ENCODE measurements at places on chromosomes 1 and 21.

GRCh38 chr1:21216835-21217811, 40.4 kb upstream of the EIF4G3 start:
- DNase-seq = no peak

DNA sequence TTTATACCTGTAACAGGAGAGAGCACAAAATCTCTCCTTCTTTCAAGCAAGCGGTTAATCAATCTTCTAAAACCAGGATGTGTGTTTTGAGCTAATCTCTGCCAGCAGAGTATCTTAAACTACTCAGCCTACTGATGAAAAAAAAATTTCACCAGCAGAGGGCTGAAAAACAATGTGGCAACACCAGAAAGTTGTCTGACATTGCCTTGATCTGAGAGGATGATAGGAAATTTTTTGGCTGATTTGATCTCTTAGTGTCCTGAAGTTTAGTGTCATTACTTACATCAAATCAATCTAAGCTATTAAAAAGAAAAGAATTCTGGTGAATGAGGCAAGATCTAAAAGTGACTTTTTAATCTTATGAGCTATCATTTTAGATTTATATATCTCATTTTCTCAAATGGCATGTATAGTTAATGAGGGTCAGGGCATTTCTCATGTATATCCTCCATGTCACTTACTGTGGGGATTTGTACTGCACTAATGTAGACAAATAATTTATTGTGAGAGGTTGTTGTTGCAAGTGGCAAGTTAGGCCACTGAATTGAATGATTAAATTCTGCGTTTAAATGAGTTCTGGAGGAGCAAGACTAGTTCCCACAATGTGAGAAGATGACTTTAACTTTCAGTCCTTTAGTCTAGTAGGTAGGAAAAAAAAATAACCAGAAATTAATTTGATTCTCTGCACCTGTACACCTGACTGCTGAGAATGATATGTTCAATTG, 10.9 kb downstream of the ADAMTS1 start:
- no peak for DNase-seq

GRCh38 chr1:183569801-183570200, 20.5 kb downstream of the NCF2 start:
- no peak for DNase-seq

- DNase-seq = peak; percentile 37
These were observed 6.4 kb upstream of the GSTM4 start for GRCh38 chr1:109649491-109649914.

DNA sequence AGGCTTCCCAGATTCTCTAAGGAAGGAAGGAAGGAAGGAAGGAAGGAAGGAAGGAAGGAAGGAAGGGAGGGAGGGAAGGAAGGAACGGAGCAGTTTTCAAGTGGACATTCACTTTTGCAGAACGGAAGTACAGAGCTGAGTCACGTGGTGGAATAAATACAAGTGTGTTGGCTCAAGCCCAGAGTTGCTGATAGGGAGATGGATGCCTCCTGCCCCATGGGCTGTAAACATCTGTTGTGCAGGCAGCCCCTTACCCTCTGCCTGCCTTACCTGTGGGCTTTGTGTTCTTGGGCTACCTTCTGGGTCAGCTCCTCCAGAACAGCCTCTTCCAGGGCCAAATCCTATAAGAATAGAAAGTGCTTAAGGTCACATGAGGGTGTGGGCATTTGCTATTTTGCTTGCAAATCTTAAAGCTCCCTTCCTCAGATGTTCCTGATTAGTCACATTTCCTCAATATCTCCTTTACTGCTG, 121.7 kb downstream of the SMYD2 start:
- DNase-seq = no peak

- DNase-seq = no peak
These were observed 1.7 kb downstream of the PDXK start for GRCh38 chr21:43720539-43721166.

- DNase-seq = no peak
These were observed 79.7 kb upstream of the MARK1 start for GRCh38 chr1:220448217-220448616.

DNA sequence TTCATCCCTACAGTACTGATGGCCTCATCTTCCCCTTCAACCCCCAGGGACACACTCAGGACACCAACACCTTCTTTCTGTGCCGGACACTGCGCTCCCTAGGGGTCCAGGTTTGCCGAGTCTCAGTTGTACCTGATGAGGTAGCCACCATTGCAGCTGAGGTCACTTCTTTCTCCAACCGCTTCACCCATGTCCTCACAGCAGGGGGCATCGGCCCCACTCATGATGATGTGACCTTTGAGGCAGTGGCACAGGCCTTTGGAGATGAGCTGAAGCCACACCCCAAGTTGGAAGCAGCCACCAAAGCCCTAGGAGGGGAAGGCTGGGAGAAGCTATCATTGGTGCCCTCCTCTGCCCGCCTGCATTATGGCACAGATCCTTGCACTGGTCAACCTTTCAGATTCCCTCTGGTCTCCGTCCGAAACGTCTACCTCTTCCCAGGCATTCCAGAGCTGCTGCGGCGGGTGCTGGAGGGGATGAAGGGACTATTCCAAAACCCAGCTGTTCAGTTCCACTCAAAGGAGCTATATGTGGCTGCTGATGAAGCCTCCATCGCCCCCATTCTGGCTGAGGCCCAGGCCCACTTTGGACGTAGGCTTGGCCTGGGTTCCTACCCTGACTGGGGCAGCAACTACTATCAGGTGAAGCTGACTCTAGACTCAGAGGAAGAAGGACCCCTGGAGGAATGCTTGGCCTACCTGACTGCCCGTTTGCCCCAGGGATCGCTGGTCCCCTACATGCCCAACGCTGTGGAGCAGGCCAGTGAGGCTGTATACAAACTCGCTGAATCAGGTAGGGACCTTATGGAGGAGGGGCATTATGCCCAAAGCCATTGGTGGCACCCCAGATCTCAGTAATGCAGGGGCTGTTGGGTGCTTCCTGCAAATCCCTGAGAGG, 5.1 kb upstream of the LENEP start:
- DNase-seq = no peak

DNA sequence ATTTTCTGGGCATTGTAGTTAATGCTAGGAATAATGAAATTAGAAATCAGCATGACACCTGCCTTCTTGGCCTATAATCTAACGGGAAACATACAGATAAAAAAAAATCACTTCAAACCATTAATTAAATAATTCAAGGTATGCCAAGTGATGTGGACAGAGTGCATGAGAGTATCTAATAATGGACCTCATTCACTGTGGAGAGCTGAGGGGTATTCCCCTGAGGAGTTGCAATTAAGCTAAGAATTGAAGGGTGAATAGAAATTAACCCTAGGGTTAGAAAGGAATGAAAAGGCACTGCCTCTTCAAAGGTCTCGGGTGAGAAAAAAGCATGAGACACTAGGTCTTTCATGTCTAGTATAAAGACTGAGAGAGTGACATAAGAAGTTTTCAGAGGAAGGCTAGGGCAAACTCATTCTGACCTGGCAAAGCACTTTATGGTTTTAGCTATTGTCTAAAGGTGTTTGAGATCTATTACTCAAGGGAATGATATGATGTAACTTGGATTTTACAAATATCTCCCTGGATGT, 466.1 kb downstream of the KCNT2 start:
- no peak for DNase-seq

DNA sequence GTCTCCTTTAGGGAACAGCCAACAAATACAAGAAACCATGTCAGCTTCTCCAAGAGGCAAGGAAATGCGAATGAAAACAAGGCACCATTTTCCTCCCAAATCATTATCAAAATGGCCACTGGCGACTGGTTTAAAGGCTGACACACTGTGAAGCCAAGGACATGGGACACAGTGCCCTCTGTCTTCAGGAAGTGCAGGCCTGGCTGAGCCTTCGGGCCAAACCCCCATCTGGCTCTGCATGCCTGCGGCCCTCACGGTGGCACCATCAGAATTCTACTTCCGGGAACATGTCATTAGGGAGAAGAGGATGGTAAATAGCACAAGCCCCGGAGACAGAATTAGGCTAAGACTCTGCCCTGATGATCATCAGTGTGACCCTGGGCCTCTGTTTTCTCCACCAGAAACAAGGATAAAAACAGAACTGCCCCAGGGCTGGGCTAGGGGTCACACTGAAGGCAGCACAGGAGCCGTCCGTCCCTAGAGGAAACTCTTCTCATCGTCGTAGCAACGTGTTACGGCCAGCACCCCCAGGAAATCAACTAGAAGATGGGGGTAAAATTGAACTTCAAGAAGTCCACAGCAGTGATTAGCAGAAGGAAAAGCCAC, 103.5 kb downstream of the NPHP4 start:
- DNase-seq = no peak

- DNase-seq = no peak
These were observed 54.3 kb upstream of the RAB3GAP2 start for GRCh38 chr1:220326578-220326977.

- peak; percentile 76 for DNase-seq
These were observed 10.4 kb downstream of the CAMTA1 start for GRCh38 chr1:6795661-6796060.

GRCh38 chr1:103344930-103345329, 180.6 kb upstream of the RNPC3 start:
- DNase-seq = no peak

- no peak for DNase-seq
These were observed 19.6 kb downstream of the TMCC2 start for GRCh38 chr1:205247130-205247921.

GRCh38 chr1:41239988-41240610, 2.0 kb downstream of the SCMH1 start:
- DNase-seq = peak; percentile 57

DNA sequence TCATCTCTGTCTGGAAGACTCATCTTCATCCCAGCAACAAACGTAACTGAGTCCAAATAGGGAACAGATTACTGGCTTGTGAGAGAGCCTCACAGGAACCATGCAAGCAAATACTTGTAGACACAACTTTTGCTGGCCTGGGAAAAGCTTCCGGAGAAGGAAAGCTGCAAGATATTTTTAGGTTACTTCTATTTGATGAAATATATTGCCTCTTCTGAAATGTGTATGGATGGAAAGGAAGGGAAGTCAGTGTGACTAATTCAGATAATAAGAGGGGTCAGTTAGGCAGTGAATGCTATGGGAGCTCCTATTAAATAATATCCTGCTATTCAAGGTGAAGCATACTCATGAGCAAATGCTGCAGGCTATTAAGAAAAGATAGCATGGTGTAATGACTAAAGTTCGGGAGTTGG, 20.4 kb upstream of the FGGY start:
- no peak for DNase-seq

GRCh38 chr1:71861022-71861421, 421.3 kb downstream of the NEGR1 start:
- DNase-seq = peak; percentile 50

DNA sequence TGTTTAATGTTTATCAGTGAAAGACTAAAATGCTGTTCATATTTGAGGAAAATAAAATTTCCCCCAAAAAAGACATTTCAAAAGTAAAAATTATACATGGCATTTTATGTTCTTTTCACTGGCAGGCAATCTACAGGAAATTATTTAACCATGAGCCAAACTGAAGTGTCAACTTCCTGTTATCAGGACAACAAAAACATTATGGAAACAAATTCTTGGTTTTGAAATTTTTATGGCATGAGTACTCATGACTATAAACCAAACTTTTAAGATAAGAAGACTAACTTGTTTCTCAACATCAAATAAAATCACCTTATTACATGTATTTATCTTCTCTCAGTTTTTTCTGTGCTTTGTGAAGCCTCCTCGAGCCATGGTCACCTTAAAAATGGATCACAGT, 698.6 kb downstream of the LTN1 start:
- DNase-seq = peak; percentile 59
